Neural crest cell (in vitro differentiated cells): ENCODE measurements at places on chromosomes 16 and 17. TPM values are rescaled to one million over a fixed set of nuclear protein-coding genes. Genes with fewer than 3 reads are reported as not detected.

GRCh38 chr16:58062821-58063220 is 37.3 kb downstream of the MMP15 start:
- H3K36me3 ChIP-seq, result no peaks in the 10 kb centered on the region
- H3K4me1 ChIP-seq, result peaks cover 26% of the 10 kb centered on the region
- no peak overlapping the region for H3K27ac ChIP-seq
- H3K4me3 ChIP-seq, result peak overlapping the region; percentile 4
- no peaks in the 10 kb centered on the region for H3K27me3 ChIP-seq
- no peak for DNase-seq

GRCh38 chr17:51046514-51047384 is 73.9 kb downstream of the SPAG9 start:
- no peaks in the 10 kb centered on the region for H3K36me3 ChIP-seq
- no peaks in the 10 kb centered on the region for H3K27me3 ChIP-seq
- H3K4me1 ChIP-seq, result peaks cover 53% of the 10 kb centered on the region
- no peak overlapping the region for H3K4me3 ChIP-seq
- no peak overlapping the region for H3K27ac ChIP-seq

The KLHL10 gene
- not detected in 2 replicates for total RNA-seq

DNA sequence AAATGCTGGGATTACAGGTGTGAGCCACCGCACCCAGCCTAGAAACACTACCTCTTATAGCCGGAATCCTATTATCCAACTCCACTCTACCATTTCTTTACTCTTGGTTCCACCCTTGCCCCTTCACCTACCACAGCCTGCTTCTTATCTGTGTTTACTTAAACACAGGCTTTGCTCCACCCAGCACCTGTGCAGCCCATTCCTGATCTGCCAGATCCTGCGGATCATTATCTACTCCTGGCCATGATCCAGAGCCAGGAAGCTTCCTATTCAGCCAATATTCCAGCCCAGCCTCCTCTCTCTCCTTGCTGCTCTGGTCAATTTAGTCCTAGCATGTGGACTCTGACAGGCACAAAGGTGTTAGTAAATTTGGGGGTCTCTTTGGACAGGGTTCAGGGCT is 98.8 kb upstream of the MED13 start:
- H3K27me3 ChIP-seq, result no peaks in the 10 kb centered on the region
- H3K36me3 ChIP-seq, result no peaks in the 10 kb centered on the region
- no peak for DNase-seq
- H3K27ac ChIP-seq, result no peak overlapping the region

GRCh38 chr17:72446525-72447250 is 325.9 kb downstream of the SOX9 start:
- peaks cover 5% of the 10 kb centered on the region for H3K4me1 ChIP-seq
- no peaks in the 10 kb centered on the region for H3K36me3 ChIP-seq
- no peak for DNase-seq
- H3K27ac ChIP-seq, result no peak overlapping the region

GRCh38 chr16:86846136-86846535 is 267.8 kb downstream of the FOXL1 start:
- H3K4me3 ChIP-seq, result no peak overlapping the region
- H3K4me1 ChIP-seq, result peaks cover 11% of the 10 kb centered on the region
- DNase-seq, result no peak
